Osteoblast (primary cell): ENCODE measurements at places on chromosomes 1 and 21. TPM values are rescaled to one million over a fixed set of nuclear protein-coding genes. Genes with fewer than 3 reads are reported as not detected.

- H3K4me1 ChIP-seq = no peaks in the 10 kb centered on the region
- no peak overlapping the region for H3K27ac ChIP-seq
- H3K4me3 ChIP-seq = no peak overlapping the region
- no peak for DNase-seq
- H3K27me3 ChIP-seq = no peaks in the 10 kb centered on the region
Observed at GRCh38 chr1:190588424-190588823, 110.8 kb upstream of the BRINP3 start.

DNA sequence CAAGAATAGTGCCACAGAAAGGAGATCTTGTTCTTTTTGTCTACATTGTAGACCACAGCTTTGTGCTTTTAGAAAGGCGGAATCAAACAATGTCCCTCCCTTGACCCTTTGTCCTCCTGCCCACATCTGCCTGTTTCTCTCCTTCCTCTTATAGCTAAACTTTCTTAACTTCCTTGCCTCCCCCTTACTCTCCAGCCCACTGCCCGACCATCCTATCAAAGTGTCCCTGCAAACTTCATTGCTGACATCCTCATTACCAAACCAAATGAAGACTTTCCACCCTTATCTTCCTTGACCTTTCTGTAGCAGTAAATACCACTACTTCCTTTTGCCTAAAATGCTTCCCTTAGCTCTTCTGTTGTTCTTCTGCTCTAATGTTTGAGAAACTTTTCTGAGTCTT lies 5.0 kb downstream of the SELP start:
- no peaks in the 10 kb centered on the region for H3K4me1 ChIP-seq
- H3K4me3 ChIP-seq = no peak overlapping the region
- H3K27ac ChIP-seq = no peak overlapping the region
- DNase-seq = no peak
- H3K36me3 ChIP-seq = no peaks in the 10 kb centered on the region

DNA sequence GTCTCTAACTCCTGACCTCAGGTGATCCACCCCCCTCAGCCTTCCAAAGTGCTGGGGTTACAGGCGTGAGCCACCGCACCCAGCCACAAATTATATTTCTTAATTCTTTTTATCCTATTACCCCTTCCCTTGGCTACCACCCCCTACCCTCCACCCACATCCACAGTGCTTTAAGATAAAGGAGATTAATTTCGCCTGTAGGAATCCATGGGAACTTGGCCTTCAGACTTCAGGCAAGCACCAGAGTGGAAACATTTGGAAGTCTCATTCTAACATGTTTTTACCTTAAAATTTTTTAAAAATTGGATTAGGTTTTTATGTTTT lies 10.4 kb downstream of the CNST start:
- H3K27me3 ChIP-seq = no peaks in the 10 kb centered on the region
- no peak for DNase-seq
- H3K4me1 ChIP-seq = peaks cover 27% of the 10 kb centered on the region
- H3K36me3 ChIP-seq = no peaks in the 10 kb centered on the region
- no peak overlapping the region for H3K27ac ChIP-seq

- no peak overlapping the region for H3K4me3 ChIP-seq
- peaks cover 4% of the 10 kb centered on the region for H3K4me1 ChIP-seq
- no peaks in the 10 kb centered on the region for H3K36me3 ChIP-seq
- no peak overlapping the region for H3K27ac ChIP-seq
- no peak for DNase-seq
Observed at GRCh38 chr1:101284021-101284420, 47.2 kb downstream of the S1PR1 start.

Gene OLFM3
- total RNA-seq = not detected in 2 replicates
